Stimulated activated CD4-positive, alpha-beta T cell treated with anti-CD3 and anti-CD28 coated beads, Interleukin-2, amount 100 ng/mL, for 4 hours (primary cell): ENCODE measurements at places on chromosomes 2 and 18.

DNA sequence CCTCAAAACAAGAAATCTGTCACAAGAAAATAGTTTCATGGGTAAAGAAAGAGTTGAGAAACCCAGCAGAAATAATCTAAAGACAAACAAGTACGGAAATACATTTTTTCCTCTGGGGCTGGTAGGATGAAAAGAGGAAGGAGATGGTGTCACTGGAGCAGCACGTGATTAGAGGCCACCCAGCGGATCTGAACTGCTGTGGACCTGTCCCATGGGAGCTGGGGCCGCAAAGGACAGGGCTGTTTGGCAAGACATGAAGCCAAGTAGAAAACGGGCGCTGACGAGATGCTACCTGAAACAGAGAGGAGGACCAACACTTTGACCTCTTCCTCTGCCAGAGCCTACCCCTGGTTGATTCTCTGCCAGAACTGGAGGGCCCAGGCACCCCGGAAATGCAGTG, 295.4 kb upstream of the ATP5MC3 start:
- DNase-seq, result no peak

DNA sequence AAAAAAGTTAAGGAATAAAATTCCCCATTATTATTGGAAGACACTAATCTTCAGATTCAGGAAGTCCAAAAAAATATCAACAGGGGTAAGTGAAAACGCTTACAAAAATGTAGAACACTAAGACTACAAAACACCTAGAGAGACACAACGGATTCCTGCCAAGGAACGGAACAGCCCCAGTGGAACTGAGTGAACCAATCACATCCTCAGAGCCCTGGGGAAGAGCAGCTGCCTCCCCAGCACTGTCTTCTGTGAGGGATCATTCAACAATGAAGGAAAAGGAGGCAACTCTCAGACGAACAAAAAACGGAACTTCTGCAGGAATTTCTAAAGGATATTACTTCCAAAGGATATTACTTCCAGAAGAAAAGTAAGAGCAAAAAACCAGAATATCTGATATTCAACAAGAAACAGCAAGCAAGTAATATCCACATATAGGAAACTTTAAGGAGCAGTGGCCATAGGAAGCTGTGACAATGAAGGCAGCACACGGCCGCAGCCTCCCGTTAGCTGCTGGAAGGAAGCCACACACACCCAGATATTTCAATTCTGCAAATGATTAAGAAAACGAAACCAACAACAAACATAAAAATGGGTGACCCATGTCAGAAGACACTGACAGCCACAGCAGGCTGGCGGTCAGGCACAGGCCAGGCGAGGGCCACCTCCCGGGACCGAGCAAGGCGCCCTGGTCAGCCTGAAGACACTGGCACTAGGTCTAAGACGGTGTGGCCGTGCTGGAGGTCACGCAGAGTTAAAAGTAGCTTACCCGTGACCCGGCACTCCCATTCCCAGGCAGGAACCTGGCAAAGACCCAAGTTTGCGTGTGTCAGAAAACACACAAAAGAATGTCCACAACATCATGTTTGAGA, 81.8 kb downstream of the HDAC4 start:
- no peak for DNase-seq

DNA sequence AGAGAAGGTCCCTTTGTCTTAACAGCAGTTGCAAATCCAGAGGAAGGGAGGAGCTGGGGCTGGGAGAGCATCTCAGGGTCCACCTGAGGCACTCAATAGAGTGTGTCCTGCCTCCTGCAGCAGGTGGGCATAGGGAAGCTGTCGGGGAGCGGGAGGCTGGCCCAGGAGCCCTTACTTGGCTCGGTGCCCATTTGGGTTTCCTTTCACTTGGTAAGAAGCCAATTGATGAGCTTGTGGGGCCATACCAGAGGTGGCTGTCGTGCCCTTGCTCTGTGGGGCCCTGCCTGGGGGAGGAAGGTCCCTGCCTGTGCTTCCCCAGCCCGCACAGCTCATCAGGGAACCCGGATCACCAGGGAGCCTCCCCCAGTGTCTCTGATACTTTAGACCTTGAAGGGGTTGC, 229.7 kb downstream of the DYSF start:
- no peak for DNase-seq

GRCh38 chr2:209471037-209471436, 47.2 kb downstream of the MAP2 start:
- DNase-seq, result no peak

- DNase-seq, result no peak
Measured at GRCh38 chr2:111048856-111049768, 71.6 kb upstream of the BCL2L11 start.

DNA sequence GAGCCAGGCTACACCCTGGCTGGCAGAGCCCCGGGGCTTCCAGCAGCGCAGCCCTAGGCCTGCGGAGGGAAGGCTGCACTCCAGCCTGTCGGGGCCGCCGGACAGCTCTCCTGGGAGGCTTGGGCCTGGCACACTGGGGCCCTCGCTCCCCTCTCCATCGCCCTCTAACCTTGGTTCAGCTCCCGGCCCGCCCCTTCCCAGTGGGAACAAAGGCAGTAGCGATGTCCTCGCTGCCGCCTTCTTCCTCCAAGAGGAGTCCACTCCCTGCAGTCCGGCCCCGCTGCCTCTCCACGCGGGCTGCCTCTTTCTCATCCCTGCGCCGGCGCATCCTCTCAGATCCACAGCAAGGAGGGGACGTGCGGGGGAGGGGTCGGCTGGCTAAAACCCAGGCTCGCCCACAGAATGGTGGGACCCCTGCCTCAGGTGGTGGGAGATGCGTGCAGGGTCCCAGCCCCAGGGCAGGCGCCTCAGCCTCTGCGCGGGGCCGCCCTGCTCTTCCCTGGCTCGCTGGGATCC, 138.1 kb downstream of the TWIST2 start:
- DNase-seq, result no peak

DNA sequence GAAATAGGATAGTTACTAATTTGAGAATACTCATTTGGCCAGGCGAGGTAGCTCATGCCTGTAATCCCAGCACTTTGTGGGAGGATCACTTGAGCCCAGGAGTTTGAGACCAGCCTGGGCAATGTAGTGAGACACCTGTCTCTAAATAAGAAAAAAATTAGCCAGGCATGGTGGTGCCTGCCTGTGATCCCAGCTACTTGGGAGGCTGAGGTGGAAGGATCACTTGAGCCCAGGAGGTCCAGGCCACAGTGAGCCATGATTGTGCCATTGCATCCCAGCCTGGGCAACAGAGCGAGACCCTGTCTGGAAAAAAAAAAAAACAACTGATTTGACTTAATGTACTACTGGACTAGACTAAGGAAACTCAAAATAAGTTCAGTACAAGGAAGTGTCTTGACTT, 32.7 kb upstream of the ZNF638 start:
- DNase-seq, result no peak
